Hepatocyte (in vitro differentiated cells): ENCODE measurements at places on chromosomes 11 and 22. TPM values are rescaled to one million over a fixed set of nuclear protein-coding genes. Genes with fewer than 3 reads are reported as not detected.

DNA sequence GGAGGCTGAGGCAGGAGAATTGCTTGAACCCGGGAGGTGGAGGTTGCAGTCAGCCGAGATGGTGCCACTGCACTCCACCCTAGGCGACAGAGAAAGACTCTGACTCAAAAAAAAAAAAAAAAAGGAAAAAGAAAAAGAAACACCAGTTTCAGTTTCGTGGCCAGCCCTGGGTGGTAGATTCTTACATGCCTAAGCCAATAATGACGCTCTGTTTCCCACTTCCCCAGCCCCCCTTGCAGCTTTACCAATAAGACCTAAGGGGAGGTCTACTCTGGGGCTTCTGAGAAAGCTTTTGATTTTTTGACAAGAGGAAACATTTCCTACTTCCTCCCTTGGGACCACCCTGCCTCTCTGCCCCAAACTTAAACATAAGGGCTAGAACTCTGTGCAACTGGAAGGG is 30.0 kb upstream of the PTPRJ start:
- no peak for DNase-seq

The SLC6A5 gene
- 0.03 TPM in 1 of 2 replicates, not detected in the other for total RNA-seq

The OR2AT4 gene
- 0.07 TPM in 1 of 2 replicates, not detected in the other for total RNA-seq

The OR5A1 gene
- total RNA-seq, result not detected in 2 replicates

DNA sequence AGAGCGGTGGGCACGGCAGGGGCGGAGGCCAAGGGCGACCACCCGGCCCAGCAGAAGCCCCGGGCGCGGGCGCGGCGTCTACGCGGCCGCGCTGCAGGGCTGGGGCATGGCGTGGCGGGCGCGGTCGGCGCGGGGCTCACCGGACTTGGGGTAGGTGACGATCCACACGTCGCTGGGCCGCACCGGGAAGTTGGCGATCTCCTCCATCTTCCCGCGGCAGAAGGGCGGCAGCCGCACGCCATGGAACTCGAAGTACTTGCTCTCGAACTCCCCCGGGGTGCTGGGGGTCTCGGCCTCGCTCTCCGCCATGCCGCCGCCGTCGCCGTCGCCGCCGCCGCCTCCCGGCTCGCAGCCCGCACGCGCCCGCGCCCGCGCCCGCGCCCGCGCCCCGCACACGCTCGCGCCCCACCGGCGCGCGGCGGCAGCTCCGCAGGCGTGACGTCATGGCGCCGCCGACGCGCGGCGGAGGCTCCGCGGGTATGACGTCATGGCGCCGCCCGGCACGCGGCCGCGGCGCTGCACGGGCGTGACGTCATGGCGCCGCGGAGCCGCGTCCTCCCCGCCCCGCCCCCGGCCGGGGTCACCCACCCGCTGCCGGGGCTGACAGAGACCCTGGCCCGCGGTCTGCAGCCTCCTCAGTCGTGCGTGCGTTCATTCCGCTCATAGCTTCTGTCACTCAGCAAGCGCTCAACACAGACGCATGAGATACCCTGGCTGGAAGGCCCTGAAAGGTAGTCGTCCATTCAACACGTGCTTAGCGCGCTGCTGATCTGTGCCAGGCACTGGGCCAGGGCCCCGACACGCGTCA is at the start of gene SULT4A1:
Gene SULT4A1 (minus strand): TSS at position 440 of the 808 bp plus-strand sequence. CDS start 131 bp downstream, at position 309.
- peak; percentile 76 for DNase-seq

The TENM4 gene
- total RNA-seq, result 10.8 and 18.4 TPM in 2 replicates

The CRYAB gene
- 15.7 and 20.5 TPM in 2 replicates for total RNA-seq

DNA sequence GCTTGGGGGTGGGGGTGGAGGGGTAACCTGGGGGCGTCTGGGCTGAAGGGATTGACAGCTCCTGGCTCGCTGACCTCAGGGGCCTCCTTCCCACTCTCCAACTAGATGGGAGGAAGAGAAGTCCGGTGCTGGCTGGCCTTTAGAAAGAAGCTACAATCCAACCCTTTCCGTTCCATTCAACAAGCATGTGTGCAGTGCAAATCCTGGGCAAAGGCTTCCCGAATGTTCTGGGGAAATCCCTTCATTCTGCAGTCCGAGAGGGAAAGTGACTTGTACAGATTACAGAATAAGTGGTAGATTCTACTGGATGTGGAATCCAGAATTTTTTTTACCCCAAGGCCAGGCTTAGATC is 149.9 kb downstream of the FEZ1 start:
- DNase-seq, result no peak

DNA sequence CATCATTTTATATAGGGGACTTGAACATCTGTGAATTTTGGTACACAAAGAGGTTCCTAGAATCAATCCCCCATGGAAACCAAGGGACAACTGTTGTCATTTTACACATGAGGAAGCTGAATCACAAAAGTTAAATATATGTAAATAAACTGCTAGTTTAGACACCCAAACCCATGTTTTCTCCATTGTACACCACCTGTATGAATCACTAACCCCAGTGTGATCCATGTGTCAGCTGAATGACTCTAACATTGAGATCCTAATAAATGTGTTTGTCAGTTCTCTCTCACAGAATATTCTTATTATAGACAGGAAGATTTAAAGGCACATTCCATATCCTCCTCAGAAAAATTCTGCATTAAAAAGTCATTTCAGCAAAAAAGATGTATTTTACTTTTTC is 83.3 kb downstream of the ATG16L2 start:
- DNase-seq, result no peak

- peak; percentile 83 for DNase-seq
Measured at GRCh38 chr11:45885274-45885920, at the start of gene MAPK8IP1. MAPK8IP1 (plus strand) TSS chr11:45885651; CDS start chr11:45885821, 170 bp downstream.

The MS4A7 gene
- 0.16 and 0.60 TPM in 2 replicates for total RNA-seq

The F2 gene
- 79.7 and 85.9 TPM in 2 replicates for total RNA-seq

GRCh38 chr22:43443152-43443471 is 31.3 kb downstream of the MPPED1 start:
- DNase-seq, result no peak

- peak; percentile 15 for DNase-seq
Measured at GRCh38 chr11:83649528-83649855, 363.3 kb upstream of the CCDC90B start.

DNA sequence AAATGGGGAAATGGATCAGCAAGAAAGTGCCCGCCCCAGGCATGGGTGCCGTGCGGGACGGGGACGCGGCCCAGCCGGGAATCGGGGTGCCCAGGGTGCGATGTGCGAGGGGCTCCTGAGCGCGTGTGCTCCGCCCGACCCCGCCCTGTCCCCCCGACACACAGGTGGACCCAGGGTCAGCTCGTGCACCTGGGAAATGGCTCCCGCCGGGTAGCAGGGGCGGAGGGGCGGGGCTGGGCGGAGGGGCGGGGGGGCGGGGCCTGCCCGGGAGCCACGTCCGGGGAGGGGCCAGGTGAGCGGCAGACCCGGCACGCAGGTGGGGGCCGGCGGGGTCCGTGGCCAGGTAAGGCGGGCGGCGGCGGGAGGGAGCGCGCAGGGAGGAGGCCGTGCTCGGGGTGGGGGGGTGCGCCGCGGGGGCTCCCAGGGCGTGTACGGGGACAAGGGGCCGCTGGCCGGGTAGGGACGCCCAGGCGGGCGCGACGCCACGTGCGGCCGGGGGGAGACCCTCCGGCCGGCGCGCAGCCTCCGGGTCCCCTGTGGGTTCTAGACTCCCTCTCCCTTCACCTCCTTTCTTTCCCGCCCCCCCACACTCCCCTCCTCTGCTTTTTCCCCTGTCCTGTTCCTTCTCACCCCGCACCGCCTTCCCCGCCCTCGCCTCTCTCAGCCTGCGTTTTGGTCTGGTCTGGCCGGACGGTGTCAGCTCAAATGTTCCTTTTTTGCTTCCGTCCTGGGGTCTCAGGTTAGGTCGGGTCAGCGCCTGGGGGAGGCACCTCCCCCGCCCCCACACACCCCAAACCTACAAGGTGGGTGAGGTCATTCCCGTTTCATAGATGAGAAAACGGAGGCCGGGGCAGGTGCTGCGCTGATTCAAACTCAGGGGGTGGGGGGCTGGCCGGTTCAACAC is at the start of gene ARHGAP8:
Gene ARHGAP8 (plus strand): TSS at position 291 of the 904 bp plus-strand sequence. CDS start 33,953 bp downstream, outside the sequence.
- DNase-seq, result peak; percentile 86

The TTLL12 gene
- 39.6 and 40.9 TPM in 2 replicates for total RNA-seq

GRCh38 chr11:73140213-73141030 is 1.7 kb downstream of the FCHSD2 start:
- DNase-seq, result peak; percentile 32

- peak; percentile 63 for DNase-seq
Measured at GRCh38 chr11:130001461-130002351, 929 bp downstream of the PRDM10 start.

The ZDHHC13 gene
- total RNA-seq, result 19.4 and 27.1 TPM in 2 replicates

The MS4A6A gene
- 1.1 and 6.2 TPM in 2 replicates for total RNA-seq

DNA sequence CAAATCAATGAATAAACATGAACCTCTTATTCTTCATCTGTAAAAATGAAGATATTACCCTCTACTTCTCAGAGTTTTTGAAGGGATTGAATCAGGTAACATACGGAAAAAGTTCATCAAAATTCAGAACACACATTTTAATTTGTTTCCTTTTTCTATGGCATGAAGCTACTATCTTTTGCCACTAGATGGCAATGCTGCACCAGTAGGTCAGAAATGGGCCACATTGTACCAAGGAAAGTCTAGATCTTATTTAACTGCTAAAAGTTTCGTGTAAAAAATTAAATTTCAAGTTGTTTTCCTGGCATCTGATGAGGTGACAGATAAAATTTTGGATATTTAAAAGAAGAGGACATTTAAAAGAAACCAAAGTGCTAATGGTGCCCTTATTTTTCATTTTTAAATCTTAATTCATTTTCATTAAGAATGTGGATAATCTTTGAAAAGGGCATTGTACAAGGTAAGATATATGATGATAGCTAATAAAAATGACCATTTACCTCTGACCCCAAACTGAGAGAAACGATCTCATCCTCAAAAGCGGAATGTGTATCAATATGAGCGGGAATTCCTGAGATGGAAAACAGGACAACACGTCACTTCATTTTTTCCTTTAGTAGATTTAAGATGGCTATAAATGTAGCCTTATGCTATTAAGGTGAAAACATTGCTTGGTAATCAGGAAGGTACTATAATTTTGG is 16.1 kb downstream of the ALKBH8 start:
- peak; percentile 66 for DNase-seq

The HIC2 gene
- total RNA-seq, result 16.9 and 21.2 TPM in 2 replicates

The RFPL2 gene
- 0.48 and 0.97 TPM in 2 replicates for total RNA-seq

The PDHX gene
- total RNA-seq, result 44.8 TPM in 2 replicates

DNA sequence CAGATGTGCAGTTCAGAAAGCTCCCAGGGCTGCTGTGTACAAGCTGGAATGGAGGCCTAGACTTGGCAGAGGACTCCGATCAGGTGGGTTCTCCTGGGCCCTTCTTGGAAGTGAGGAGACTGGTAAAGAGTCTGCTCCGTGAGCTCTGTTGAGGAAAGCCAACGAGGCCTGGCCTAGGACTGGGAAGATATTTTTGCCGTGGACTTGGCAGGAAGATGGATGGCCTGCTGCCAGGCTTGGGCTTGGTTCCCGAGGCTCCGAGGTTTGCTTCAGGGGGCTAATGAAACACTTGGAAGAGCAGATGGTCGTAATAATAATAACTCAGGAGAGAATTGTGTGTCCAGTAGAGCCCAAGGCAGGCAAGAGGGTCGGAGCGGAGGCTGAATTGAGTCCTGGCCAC is 3.9 kb downstream of the GALR3 start:
- DNase-seq, result no peak

- no peak for DNase-seq
Measured at GRCh38 chr22:50143096-50143495, 27.4 kb upstream of the PANX2 start.

DNA sequence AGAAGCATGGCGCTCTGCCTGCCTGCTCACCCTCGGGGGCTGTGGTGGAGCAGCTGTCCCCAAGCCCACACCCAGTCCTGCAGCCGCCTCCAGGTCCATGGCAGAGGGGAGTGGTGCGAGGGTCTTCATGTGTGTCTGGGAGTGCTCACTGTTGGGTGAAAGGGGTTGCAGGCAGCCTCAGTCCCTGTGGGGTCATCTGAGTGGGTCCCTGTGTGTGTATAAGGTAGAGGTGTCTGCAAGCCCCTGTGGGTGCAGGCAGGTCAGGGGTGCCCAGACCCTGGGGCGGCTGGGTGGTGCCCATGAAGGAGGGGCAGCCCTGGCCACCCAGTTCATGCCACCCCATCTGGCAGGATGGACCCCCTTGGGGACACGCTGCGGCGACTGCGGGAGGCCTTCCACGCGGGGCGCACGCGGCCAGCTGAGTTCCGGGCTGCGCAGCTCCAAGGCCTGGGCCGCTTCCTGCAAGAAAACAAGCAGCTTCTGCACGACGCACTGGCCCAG is 4.9 kb downstream of the ALDH3B1 start:
- DNase-seq, result no peak

- no peak for DNase-seq
Measured at GRCh38 chr22:47858773-47859306, 1096.4 kb downstream of the TBC1D22A start.

- DNase-seq, result no peak
Measured at GRCh38 chr11:77092382-77092781, 10.3 kb upstream of the OMP start.

DNA sequence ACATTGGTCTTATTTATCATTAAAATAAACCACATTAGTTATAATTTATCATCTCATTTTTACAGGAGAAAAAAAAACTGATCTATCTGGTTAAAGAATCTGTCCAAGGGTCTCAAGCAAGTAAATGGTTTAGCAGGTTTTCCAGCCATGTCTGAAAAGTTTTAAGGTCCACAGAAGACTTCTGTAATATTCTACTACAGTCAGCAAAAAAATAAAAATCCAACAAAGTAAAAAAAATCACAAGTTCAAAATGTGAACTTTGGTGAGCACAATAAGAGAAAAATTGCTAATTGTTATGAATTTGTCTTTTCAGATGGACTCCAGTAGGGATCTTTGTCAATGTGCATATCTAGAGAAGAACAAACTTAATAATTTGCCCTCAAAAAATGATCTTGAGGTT is 1.3 kb downstream of the OR52E4 start:
- DNase-seq, result no peak

DNA sequence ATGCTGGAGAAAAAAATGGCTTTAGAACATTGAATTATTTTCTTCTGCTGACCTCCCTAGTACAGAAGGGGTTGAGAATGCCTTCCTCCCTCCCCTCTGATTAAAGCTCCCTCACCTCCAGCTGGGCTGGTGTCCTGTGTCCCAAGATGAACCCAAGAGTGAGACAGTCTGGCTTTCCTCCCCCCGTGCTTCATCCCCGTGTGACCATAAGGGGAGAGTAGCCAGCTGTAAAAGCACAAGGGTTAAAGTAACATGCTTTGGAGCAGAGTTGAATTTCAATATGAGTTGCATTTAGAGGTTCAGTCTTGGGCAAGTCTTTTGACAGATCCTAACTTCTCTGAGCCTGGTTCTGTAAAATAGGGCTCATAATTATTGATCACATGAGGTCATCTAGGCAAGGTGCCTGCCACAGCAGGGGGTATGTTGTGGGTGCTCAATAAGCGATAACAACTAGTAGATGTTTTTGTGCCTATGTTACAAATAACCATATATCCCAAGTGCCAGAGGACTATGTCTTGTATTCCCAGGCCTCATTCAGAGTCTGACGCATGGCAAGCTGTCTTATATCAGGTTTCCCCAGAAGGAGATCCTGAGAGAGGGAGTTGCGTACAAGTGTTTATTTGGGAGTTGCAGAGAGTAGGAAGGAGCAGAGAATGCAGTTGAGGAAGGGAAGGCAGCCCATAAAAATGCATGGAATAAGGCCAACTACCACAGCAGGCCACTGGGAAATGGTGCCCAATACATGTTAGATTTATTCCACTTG is 4.1 kb downstream of the PRG2 start:
- DNase-seq, result no peak
